DMS 273 treated with DMSO at 0.1 percent for 48 hours (cell line): ENCODE measurements at places on chromosomes 6 and 20.

GRCh38 chr6:159233365-159234101 is 64.3 kb downstream of the FNDC1 start:
- no peak for DNase-seq

DNA sequence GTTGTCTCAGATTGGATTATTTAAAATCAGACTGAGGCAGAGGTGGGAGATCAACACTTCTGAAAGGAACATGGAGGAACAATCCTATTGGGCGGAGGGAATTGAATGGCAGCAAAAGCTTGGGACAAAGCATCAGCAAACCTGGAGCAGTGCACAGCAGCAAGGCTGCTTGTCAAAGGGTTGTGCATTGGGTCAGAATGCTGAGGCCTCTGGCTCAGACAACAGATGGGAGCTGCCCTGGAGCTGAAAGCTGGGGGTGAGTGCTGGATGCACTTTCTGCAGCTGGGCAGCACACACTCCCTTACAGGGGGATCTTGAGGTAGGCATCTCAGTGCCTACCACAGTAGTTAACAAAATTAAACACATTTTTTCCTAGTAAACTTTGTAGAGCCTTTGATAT is 634.4 kb upstream of the MMS22L start:
- DNase-seq: no peak

DNA sequence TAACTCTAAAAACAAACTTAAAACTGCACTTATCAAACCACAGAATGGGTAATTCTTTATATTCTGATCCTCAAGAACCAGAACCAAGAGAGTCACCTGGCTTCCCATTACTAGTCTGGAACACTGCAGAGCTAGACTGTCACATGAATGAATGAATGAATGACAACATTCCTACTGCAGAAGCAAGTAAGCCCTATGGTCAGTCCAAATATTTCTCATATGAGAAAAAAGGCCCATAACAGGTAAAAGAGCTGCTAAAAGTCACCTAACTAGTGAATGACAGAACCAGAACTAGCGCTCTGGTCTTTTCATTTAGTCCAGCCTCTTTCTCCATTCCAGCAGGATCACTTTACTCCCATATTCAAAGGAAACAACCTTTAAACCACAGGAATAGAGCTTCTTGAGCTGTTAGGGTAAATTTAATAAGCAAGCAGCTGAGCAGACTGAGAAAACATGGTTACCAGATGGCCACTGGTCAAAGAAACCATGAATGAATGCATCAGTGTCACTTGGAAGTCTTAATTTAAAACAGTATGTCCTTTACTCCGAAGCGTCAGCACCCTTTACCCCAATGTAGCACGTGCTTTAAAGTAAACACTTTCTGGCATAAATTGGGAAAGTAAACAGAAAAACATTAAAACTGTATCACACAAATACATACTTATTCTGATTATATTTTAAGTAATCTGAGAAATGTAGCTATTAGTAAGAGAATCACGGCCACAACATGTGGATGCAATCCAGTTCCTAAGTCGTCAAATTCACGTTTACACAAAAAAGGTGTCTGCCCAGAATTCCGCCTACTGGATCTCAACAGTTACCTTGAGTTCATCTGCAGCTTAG is 1.4 kb downstream of the PREP start:
- peak; percentile 6 for DNase-seq

GRCh38 chr6:24574809-24575208 is 71.2 kb downstream of the KIAA0319 start:
- DNase-seq: no peak

GRCh38 chr20:4802527-4802926 is 80.8 kb downstream of the PRND start:
- no peak for DNase-seq
